ENCODE measurements at places on chromosomes 7 and 10.

DNA sequence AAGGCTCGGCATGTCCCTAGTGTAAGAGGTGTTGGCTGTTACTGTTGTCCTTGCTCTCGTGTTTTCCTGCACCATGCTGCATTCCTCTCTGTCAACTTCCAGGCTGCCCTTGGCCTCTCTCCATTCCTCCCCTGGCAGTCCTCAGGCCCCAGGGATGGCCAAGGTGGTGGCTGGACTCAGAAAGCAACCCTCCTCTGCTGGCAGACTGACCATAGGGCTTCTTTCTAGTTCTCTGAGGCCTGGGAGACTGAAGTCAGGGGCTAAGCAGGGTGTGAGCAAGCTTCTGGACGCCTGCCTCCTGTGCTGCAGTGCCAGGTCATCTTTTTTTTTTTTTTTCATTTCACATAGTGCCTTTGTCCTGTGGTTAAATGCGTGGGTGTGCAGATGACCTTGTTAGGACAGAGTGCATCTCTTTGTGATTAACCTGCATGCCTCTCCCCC is 72.0 kb downstream of the GOLGA7B start:
- DNase-seq: no peak

- DNase-seq: no peak
Measured at GRCh38 chr7:123041101-123041500, 45.6 kb upstream of the TAS2R16 start.

DNA sequence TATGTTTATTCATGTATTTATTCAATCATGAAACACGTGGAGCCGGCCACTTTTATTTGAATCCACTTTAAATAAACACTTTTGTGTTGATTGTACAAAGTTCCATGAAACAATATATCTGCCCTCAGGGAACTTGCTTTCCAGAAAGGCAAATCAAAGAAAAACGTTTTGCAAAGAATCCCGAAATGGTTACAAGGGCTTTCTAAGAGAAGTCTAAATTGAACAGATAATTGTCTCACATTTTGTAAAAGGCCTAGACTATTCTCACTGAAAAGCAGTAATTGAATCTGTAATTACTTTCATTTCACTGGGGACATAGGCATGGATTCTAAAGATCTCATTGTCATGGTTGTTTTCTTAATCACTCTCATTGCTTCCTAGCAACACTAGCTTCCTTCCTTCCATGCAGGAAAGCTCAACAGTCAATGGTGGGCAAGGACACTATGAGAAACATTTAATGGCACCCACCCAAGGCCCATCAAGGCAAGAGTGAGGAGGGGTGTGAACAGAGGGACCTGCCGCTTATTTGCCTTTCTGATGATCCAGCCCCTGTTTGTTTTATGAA is 622.4 kb upstream of the C7orf33 start:
- DNase-seq: no peak

- DNase-seq: no peak
Measured at GRCh38 chr10:5565671-5566581, 41.2 kb downstream of the CALML3 start.

- DNase-seq: no peak
Measured at GRCh38 chr7:455110-455928, 64.3 kb downstream of the PDGFA start.

GRCh38 chr7:75809396-75809795 is 4.2 kb downstream of the CCL24 start:
- DNase-seq: no peak

GRCh38 chr7:91212582-91212981 is 51.7 kb upstream of the FZD1 start:
- DNase-seq: no peak

- no peak for DNase-seq
Measured at GRCh38 chr7:151087245-151088018, 1.2 kb downstream of the AGAP3 start.

GRCh38 chr7:119943942-119944600 is 328.9 kb upstream of the KCND2 start:
- no peak for DNase-seq

DNA sequence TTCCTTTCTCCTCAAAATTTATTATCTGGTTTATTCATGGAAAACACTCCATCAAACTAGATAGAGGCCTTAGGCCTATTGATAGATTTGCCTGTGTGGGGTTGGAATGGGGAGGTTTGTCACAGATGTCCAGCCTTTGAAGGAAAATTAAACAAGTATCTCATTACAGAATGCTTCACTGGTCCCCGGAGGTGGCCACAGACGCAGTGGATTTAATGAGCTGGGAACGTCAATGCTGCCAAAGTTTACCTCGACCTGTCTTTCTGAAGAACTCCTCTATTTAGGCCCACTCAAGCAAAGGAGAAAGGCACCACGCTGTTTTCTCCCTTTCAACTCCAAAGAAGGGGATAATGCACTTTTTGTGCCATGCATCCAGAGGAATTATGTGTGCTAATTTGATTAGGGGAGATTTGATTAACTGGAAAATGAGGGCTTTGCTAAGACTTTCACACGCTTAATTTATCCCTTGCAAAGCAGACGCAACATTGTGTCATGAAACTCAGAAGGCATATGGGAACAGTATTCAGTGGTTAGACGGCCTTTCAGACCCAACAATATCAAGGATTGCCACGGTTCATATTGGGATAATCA is 558.8 kb upstream of the GALNT17 start:
- DNase-seq: no peak

GRCh38 chr10:36171953-36172940 is 530.2 kb upstream of the FZD8 start:
- DNase-seq: no peak

DNA sequence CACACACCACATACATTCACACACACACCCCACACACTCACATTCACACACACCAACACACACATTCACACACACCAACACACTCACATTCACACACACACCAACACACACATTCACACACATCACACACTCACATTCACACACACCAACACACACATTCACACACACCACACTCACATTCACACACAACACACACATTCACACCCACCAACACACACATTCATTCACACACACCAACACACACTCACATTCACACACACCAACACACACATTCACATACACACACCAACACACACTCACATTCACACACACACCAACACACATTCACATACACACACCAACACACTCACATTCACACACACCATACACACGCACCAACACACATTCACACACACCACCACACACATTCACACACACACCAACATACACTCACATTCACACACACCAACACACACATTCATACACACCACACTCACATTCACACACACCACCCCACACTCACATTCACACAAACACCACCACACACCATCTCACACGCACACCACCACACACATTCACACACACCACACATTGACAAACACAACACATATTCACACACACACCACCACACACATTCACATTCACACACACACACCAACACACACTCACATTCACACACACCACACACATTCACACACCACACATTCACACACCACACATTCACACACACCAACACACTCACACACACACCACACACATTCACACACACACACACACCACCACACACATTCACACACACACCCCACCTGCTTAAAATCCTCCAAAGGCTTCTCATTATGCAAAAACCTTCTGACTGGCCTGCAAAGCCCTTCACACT is 9.0 kb downstream of the TAS2R40 start:
- DNase-seq: no peak

DNA sequence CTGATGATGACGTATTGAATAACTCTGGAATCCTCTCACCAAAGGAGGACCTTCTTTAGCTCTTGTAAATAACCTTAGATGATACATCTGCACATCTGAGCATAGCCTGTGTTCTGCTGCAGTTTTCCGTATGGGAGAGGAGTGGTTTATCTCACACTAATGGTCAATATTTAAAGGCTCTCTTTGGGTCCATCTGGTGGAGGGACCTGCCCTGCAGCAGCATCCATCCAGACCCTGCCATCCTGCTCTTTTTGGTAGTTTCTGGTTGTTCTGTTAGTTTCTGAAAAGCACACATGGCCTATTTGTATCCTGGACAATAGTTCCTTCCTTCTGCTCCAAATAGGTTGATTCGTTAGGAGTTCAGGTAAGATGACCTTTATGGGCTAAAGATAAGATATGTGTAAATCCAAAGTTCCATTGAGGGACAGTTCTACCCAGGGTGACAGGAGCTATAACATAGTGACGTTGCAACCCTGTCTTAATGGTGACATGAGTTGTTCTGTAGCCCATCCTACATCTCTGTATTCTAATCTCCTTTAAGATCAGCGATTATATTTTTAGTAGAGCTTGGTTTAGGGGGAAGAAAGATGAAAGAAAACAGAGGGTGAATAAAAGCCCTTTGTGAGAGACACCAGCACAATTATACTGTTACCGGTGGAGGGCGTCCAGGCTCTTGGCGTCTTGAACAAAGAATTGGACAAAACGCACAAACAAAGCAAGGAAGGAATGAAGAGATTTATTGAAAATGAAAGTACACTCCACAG is 60.0 kb upstream of the KLF14 start:
- no peak for DNase-seq

GRCh38 chr10:102945962-102946361 is 27.9 kb downstream of the CNNM2 start:
- no peak for DNase-seq

- no peak for DNase-seq
Measured at GRCh38 chr10:111593578-111593977, 516.7 kb downstream of the ADRA2A start.

- no peak for DNase-seq
Measured at GRCh38 chr10:107553470-107553869, 389.0 kb upstream of the SORCS1 start.

GRCh38 chr10:7318836-7319235 is 92.0 kb downstream of the SFMBT2 start:
- no peak for DNase-seq

DNA sequence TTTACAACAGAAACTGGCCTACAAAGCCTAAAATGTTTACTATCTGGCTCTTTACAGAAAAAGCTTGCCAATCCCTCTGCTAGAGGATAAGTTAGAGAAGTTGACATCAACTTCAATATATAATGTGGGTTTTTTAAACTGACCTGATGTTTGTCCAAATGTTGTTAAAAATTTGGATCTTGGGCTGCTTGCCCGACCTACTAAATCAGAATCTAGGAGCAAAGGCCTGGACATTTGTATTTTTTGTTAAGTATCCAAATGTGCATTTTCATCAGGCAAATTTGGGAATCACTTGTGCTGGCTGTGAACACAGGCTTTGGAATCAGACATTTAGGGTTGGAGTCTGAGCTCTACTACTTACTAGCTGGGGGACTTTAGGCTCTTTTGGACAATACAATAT is 252.7 kb upstream of the CSTF2T start:
- DNase-seq: no peak

DNA sequence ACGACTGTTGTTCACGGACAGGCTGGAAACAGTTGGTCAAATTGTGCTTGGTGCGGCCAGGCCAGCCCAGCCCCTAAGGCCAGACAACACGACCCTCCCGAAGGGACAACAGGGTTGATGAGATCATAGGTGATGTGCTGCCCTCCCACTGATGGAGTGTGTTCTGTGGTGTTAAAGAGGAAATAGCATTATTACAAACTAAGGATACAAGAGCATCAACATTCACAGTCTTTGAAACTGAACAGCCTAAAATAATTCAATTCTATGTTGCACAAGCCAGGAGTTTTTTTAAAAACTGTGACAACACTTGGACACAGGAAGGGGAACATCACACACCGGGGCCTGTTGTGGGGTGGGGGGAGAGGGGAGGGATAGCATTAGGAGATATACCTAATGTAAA is 87.6 kb downstream of the FAM53B start:
- no peak for DNase-seq

- no peak for DNase-seq
Measured at GRCh38 chr10:108290823-108291222, 1126.3 kb upstream of the SORCS1 start.

- DNase-seq: no peak
Measured at GRCh38 chr7:22781230-22781711, 41.4 kb downstream of the TOMM7 start.

- no peak for DNase-seq
Measured at GRCh38 chr7:13731643-13732042, 257.8 kb downstream of the ETV1 start.

GRCh38 chr10:131930586-131931330 is 29.9 kb downstream of the PPP2R2D start:
- DNase-seq: no peak

- DNase-seq: no peak
Measured at GRCh38 chr7:88477976-88478375, 171.3 kb upstream of the STEAP4 start.

- no peak for DNase-seq
Measured at GRCh38 chr7:23968791-23969190, 258.8 kb downstream of the STK31 start.

- DNase-seq: no peak
Measured at GRCh38 chr10:103692952-103693811, 162.2 kb downstream of the SH3PXD2A start.

DNA sequence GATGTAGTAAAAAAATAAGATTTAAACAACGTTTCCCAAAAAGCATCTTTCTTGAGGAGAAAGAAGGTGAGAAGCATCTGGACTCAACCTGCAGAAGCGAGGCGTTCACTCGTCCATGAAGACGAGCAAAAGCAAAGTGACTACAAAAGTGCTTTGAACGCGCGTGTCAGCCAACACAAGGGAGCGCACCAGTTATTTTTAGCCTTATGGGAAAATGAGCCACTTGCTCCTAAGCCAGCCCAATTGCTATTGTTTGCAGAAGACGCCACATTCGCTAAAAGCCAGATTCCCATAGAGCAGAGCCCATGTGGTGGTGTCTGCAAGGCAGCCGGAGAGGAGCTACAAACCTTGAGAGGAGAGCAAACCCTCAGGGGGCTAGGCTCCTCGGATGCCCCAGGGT is 122.5 kb downstream of the FAM53B start:
- no peak for DNase-seq

DNA sequence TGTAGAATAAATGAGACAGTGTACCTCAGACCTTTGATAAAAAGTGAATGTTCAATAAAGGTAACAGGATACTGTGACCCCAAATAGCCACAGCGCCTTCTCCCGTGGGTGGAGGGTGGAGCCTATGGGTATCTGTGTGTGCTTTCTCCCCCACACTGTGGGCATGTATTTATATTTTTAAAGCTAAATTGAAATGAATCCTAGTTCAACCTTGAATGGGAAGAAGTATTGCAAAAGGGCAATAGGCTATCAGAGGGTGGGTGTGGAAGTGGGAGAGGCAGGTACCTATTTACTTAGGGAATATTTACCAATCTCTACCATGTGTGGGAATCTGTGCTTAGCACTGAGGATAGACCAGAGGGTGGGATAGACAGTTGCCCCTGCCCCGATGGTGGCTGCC is 68.9 kb downstream of the PFKFB3 start:
- DNase-seq: no peak

DNA sequence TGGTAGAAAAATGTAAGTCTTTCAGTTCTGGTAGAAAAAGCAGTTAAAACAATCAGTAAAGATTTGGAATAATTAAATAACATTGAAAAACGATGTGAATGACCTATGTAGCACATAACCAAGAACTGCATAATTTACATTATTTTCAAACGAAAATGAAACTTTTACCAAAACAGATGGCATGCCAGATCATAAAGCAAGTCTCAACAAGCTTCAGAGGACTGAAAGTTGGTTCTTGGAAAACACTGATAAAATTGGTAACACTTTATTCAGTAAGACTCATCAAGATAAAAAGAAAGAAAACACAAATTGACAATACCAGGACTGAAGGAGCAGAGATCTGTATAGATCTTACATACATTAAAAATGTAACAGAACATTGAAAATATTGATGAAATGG is 92.8 kb downstream of the VIPR2 start:
- no peak for DNase-seq

All from stimulated activated CD8-positive, alpha-beta memory T cell treated with anti-CD3 and anti-CD28 coated beads, Interleukin-2, amount 100 ng/mL, for 1 hour (primary cell).